ENCODE measurements at places on chromosomes 2 and 18.

DNA sequence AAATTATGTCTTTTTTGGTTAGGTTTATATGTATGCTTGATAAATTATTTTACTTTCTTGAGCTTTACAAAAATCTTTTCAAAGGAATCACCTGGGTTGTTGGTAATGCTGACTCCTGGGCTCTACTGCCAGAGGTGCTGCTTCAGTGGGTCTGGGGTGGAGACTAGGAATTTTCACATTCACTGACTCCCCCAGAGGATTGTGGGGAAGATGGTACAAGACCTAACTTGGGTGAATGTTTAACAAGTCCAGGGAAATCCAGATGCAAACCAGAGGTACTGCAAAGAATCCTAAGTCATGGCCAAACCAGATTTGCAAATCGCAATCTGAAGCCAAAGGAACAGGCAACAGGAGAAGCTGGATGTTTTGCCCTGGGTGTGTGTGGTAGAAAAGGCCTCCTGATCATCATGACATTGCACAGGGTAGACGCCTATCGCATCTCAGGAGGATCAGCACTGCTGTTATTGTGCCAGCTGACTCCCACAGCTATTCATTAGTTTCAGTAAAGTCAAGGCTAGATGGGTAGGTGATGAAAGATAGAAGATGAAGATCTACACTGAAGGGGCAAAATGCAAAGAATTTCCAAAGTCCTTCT, 185.2 kb downstream of the BARD1 start:
- H3K36me3 ChIP-seq = no peaks in the 10 kb centered on the region
- H3K4me1 ChIP-seq = no peaks in the 10 kb centered on the region
- H3K27me3 ChIP-seq = no peaks in the 10 kb centered on the region
- H3K27ac ChIP-seq = no peak overlapping the region

DNA sequence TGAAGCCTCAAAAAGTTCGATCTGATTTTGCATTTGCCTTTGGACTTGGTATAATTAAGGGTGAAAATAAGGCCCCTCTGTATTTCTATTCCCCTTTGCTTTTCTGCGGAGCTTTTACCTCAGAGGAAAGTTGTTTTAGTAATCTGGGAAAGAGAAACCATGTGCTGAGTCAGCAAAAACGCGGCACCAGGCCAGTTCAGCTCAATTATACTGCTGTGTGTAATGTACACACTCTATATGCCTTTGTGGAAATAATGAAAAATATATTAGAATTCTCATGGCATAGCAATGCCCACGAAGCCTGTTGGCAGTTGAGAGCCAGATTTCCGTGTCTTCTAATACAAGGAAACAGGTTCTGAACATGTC, 161.9 kb upstream of the SIX2 start:
- no peaks in the 10 kb centered on the region for H3K4me1 ChIP-seq
- no peaks in the 10 kb centered on the region for H3K27me3 ChIP-seq
- DNase-seq = no peak
- no peak overlapping the region for H3K27ac ChIP-seq
- H3K4me3 ChIP-seq = no peak overlapping the region

- H3K27me3 ChIP-seq = no peaks in the 10 kb centered on the region
- no peaks in the 10 kb centered on the region for H3K4me1 ChIP-seq
- DNase-seq = no peak
Observed at GRCh38 chr2:124652099-124652498, 627.0 kb downstream of the CNTNAP5 start.

GRCh38 chr18:24734058-24734457, 273.6 kb downstream of the HRH4 start:
- peaks cover 3% of the 10 kb centered on the region for H3K27me3 ChIP-seq
- H3K4me3 ChIP-seq = no peak overlapping the region
- no peak for DNase-seq
- no peaks in the 10 kb centered on the region for H3K36me3 ChIP-seq
- no peaks in the 10 kb centered on the region for H3K4me1 ChIP-seq

DNA sequence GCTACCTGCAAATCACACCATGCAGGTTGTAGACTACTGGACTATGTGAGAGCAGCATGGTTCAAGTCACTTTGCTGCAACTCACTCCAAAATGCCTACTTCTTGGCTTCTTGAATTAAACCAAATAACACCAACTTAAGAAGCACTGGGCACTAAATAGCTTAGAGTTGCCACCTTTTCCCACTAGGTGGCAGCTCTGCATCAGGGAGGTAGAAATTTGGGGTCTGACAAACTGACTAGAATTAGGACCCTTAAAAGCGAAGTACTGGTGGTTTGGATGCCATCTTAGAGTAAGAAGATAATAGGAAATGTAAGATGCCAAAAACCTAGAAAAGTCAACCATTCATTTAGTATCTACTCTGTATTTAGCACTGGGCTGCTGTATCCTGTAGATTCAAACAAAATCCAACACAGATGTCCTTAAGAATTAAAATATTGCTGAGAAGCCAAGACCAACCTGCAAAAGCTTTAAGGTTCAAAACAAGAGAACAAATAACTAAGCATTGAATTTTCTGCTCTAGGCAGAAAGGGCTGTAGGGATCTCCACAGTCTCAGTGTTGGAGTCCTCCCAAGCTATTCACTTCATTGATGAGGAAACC, 65.5 kb downstream of the CCBE1 start:
- H3K27me3 ChIP-seq = no peaks in the 10 kb centered on the region
- H3K36me3 ChIP-seq = no peaks in the 10 kb centered on the region
- no peak overlapping the region for H3K27ac ChIP-seq
- no peak for DNase-seq

Data from pancreas (tissue), 10 donors.